Effector CD8-positive, alpha-beta T cell (primary cell): ENCODE measurements at places on chromosomes 5 and 9.

DNA sequence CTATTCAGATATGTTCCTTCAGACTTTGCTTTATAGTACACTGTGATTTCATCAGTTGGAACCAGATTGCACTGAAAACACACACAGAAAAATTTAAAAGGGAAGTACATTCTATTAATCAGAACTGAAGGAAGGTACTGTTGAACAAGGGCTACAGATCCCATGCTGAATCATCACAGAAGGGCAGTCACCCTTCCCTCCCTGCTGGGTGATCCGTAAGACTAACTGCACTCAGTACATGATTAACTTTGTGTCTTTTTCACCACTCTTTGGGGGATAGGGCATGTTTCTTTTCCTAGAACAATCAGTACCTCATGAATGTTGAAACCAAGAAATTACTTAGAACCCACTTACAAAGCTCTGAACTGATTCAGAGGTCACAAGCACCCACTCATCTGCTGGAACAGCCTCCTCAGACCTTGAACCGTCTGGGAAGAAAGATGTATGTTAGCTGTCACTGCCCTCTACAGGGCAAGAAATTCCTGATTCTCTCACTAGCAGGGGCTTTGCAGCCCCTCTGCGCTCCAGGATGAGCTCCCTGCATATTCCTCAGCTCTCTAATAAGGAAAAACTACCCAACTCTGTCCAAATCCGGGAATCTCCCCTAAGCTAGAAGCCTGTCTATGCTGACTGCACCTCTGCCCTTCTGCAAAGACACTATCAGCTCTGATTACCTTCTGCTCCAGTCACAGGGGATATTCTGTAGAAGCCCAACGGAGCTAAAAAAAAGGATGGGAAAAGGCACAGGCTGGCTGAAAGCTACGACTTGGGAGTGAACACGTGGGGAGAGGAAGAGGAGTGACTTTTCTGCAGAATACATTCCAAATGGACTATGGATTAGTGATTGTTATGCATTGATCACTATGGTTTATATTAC is 51.0 kb downstream of the IARS1 start:
- DNase-seq, result no peak

DNA sequence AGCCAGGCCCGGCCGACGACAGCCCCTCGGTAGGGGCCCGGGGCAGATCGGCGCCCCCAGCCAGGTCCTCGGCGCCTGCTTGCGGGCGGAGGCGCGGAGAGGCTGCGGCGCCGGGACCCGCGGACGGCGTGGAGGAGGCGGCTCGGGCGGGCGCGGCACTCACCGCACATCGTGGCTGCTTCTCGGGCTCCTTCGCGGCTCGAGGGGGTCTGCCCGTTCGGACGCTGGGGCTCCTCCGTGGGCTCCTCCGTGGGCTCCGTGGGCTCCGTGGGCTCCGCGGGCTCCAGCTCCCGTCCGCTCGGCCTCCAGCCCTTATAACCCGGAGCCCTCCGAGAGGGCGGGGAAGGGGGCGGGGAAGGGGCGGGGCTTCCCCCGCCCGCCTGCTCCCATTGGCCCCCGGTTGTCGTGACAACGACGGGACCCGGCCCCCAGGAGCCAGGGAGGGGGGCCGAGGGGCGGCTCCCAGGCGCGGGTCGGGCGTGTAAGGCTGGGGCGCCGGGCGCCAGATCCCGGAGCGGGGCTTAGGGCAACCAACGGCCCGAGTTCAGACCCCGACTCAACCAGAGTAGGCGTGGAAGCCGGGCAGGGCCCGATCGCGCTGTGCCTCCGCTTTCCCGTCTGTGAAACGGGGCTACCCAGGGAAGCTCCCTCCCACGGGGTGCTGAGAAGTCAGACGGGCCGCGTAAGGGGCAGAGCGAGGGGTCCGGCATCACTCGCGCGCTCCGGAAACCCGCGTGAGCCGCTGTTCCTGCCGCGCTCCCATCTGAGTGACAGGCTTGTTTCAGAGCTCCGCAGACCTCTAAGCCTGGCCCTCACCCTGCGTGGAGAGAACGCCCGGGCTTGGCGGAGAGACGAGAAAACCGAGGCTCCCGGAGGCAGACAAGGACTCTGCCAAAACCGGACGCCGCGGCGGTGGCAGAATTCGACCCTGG is at the start of gene GFPT2:
Gene GFPT2, minus strand, starts transcription at position 289 of the 932 bp plus-strand sequence. Its CDS starts 119 bp downstream, at position 170.
- DNase-seq, result peak; percentile 72

DNA sequence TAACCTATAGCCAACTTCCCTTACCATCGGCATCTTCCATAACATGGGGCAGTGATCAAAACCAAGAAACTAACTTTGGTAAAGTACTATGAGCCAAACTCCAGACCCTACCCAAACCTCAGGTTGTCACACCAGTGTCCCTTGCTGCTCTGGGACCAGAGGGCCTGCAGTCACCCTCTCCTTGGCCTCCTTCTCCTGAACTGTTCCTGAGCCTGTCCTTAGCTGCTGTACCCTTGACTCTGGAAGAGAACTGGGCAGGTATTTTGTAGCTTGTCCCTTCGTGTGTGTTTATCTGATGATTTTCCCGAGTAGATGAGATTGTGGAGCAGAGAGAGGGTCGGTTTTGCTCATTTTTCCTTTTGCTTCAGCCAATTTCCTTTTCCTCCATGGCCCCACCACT is 240.4 kb downstream of the SYK start:
- DNase-seq, result no peak

DNA sequence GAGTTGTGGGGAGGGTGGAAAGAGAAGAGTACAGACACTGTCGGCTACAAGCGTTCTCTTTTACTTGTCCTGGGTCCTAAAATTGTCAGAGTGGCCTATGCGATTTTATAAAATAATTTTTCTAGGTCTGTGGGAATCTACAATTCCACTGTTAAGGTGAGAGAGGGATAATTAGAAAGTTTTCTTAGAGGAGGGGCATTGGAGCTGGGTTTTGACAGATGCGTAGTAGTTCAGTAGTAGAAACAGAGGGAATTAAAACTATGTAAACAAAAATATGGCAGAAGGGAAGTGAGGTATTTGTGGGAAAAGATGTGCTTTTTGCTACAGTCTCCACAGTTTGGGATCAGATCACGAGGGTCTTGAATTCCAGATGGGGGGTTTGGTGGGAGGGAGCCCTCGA is 129.1 kb upstream of the SHB start:
- DNase-seq, result no peak

- DNase-seq, result no peak
These were observed 55.4 kb downstream of the ACER2 start for GRCh38 chr9:19464061-19464763.

- no peak for DNase-seq
These were observed 227.1 kb downstream of the ARHGEF28 start for GRCh38 chr5:73853091-73853490.

DNA sequence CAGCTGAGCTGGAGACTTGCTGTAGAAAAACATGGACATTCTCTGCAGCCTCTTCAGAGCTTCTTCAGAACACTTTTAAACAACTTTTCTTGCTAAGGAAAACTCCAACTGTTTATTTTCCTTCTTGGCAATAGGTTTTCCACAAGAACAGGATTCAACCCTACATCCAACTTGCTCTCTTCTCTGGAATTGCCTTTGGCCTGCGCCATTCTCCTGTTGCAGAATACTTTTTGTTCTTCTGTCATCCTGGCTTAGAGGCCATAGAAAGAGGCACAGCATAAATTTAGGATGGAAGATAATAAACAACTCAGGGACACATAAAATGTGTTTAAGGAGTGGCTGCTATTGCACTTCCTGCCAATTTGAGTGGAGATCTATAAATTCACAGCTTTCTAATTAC is 54.7 kb upstream of the ICE1 start:
- DNase-seq, result no peak

GRCh38 chr5:43646992-43647391 is 44.0 kb downstream of the NNT start:
- no peak for DNase-seq

DNA sequence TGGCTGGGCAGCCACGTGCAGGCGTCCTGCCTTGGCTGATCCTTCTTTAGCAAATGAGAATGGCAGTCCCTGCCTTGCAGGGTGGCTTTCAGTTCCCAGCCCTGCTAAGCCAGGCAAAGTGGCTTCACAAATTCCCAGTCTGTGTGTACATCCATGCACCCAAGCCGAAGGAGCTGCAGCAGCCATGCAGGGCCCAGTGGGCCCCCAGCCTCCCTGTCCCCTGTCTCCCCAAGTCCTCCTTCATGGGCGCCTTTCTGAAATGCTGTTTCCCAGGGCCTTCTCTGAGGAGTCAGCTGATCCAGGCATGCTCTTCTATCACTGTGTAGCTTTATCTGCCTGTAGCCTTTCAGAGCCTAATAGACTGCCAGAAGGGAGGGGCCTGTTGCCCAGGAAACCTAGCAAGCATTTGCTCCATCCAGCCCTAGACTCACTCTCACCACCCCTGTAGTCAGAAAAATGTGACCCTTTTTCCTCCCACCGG is 47.4 kb upstream of the SHC3 start:
- DNase-seq, result no peak

DNA sequence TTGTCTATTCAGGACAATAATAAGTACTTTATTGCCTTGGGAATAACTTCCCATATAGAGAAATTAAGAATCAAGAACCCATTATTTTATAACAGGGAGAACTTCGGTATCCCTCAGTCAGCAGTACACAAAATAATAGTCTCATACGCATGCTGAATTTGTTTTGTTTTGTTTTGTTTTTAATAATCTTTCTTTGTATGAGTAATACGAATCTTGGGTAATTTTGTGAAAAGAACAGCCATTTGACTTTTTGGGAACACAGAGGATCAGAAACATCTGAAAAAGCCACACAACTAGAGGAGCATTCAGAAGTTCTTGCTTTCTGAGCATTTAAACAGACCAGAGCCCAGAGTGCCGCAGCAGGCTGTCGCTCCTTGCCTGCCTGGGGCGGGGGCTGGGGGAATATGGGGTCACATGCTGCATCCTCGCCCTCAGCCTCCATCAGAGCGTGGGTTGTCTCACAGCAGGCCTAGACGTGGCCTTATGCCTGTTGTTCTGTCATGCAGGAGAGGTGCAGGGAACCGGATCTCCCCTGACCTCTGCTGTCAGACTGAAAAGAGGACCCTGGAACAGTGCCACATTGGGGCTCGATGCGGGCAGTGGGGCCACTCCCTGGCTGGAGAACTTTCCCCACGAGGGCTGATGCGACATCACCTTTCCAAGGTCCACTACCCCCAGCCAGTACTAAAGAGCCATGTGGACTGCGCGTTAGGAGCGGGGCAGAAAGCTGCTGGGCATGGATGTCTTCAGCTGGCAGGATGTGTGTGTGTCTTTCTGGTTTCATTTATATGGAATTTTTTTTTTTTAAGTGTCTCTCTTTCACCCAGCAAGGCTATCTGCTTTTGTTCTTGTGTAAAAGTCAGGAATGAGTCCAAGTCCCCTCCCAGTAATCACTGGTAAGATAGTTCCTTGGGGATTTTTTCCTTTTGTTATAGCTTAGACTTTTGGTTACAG is 133.4 kb upstream of the OTULINL start:
- DNase-seq, result no peak

DNA sequence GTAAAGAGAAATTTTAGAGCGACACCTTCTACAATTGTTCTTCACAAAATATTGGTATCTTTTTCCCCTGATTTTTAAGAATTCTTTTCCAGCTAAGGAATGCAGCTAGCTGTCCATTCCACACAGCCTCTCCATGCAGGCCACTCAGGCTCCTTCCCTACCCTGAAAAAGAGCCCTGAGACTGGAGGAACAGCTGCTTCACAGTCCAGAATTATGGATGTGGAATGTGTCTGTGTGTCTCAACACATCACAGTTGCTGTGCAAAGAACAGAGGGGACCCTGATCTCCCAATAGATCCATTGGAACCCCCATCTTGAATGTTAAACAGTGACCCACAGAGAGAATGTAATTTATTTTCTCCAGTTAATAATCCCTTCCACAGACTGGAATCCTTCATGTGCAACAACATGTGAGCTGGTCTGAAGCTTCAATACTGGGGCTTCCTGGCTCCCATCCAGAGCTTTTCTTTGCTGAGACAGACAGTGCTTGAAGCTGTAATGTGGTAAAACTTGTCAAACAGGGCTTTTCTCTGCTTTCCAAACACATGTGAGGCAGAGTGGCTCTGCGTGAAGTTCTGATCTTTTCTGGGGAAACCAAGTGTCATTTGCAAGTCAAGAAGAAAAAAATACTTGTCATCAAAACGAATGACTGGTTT is 53.3 kb upstream of the SMC5 start:
- no peak for DNase-seq

DNA sequence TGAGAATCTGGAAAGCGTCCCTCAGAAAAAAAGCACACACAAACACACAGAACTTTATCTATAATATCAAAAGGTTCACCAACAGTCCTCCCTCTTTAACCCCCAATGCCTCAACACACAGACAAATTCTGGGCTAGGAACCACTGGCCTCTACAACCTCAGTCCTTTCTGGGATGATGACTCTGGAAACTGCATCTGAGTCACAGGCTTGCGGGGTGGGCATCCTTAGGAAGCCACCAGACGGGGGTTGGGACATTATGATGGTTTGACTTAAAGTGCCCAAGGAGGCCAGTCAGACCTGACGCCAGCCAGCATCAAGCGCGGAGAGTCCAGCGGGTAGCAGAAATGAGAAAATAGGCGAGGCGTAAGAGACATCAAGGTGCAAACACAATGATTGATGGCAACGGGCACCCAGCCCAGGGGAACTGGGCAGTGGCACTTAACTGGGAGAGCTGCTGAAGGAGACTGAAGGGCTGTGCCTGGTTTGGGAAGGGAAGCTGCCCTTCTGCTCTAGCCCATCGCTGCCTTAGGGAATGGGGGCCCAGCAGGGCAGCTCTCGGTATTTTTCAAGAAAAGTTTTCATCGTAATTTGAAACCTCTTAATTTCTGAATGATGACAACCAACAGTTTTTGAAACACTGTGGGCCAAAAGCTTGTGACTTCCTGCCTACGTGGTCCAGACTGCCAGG is 20.7 kb downstream of the SPRY4 start:
- no peak for DNase-seq

DNA sequence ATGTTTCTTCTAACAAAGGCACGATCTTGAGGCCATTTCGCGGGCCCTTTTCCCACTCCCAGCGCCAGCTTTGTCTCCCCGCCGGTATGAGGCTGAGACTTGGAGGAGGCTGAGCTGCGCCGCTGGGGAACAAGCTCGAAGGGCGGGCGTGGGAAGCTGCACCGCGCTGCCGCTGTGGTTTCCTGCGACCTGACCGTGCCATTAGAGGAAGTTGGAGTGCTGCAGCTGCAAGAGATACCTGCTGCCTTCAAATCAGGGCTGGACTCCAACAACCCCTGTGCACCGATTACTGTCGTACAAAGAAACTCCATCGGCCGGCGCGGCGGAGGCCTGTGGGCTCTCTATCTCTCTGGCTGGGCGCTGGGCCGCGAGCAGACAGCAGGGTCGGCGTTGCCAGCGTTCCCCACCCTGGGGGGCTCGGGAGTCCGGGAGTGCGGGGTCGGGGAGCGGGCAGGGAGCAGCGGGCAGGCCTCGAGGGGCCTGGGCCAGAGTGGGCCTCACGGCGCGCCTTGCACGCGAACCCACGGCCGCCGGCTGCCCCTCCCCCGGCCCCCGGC is 1.3 kb upstream of the ERBIN start:
- peak; percentile 54 for DNase-seq

DNA sequence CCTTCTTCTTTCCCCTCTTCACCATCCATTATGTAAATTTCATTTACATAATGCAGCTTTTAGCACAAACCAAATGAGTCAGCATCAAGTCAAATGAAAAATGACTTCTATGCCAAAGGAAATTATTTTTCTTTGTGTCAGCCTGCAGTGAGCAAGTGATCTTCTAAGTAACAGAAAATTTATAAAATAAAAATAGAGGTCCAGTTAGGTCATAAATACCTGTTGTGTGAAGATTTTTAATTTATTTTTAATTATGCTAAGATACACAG is 16.7 kb upstream of the THG1L start:
- no peak for DNase-seq
